ENCODE measurements at places on chromosomes 3 and 15.

DNA sequence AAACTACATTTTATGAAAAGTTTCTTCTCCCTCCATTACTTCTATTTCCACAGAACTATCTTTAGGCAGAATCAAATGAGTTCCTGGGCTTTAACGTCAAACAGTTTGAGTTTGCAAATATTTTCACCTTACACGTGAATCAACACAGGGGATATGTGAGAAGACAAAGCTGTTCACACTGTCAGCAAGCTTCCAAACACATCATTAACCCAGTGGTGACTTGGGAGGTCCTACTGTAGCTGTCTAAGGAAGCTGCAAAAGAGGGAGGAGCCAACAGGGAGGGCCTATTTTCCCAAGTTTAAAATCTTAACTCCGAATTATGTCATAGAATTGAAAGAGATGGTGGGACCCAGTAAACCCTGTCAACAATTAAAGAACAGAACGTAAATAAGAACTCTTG, 337.8 kb upstream of the DNAJC19 start:
- no peak for DNase-seq

DNA sequence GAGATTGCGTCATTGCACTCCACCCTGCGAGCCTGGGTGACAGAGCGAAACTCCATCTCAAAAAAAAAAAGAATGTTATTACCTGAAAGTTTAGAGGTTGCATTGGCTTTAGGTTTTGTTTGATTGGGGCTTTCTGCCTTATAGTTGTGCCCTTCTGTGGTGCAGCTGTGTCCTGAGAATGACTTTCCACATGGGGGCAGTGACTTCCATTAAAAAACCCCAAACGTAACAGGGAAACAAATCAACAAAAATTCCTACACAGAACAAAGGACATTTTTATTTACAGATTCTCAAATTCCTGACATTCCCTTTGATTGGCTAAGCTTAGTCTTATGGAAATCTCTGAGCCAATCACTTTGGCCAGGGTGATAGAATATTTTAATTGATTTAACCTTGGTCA, 154.1 kb upstream of the GPR149 start:
- no peak for DNase-seq

DNA sequence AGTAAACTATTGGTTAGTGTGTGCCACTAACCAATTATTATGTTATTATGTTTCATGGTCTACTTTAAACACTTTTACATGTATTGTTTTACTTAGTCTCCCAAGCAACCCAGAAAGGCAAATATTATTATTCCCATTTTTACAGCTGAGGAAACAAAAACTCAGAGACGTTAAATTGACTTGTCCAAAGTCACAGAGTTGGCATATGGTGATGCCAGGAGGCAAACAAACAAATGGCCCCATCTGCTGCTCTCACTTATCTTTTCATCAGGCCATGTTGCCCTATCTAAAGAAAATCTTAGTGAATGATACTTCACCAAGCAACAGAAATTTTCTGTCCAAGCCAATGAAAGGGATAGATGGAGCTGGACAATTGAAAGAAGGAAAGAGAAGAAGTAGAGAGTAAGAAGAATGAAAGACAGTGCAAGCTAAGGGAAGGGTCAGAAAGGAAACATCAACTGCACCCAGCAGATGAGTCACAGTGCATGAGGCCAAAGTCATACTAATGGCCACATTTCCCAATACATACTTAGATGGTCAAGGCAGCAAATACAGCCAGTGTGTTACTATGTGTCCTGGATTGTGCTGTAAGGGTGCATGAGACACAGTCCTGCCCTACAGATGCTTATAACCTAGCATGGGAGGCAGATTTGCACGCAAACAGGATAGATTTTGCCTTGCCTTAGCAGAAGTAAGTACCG, 266.9 kb downstream of the KCNMB2 start:
- DNase-seq = no peak

GRCh38 chr3:69560818-69561217, 174.9 kb upstream of the FRMD4B start:
- DNase-seq = no peak
